Lung microvascular endothelial cell (primary cell): ENCODE measurements at places on chromosomes 5 and 9. TPM values are rescaled to one million over a fixed set of nuclear protein-coding genes. Genes with fewer than 3 reads are reported as not detected.

Gene TLE4
- 9.8 and 16.9 TPM in 2 replicates for total RNA-seq

Gene INSL6
- total RNA-seq: not detected in 2 replicates

Gene XPA
- total RNA-seq: 7.4 and 10.7 TPM in 2 replicates

Gene MAP1B
- total RNA-seq: 41.1 and 41.4 TPM in 2 replicates

Gene DRD1
- not detected in 2 replicates for total RNA-seq
